Mammary epithelial cell (primary cell): ENCODE measurements at places on chromosomes 11 and 22. TPM values are rescaled to one million over a fixed set of nuclear protein-coding genes. Genes with fewer than 3 reads are reported as not detected.

DNA sequence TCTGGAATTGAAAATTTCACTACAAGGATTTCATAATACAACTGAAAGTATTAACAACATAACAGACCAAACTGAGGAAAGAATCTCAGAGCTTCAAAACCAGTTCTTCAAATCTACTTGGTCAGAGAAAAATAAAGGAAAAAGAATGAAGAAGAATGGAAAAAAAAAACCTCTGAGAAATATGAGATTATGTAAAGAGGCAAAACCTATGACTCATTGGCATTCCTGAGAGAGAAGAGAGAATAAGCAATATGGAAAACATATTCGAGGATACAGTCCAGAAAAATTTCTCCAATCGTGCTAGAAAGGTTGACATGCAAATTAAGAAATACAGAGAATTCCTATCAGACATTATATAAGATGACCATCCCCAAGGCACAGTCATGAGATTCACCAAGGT is 23.4 kb upstream of the GPR83 start:
- DNase-seq, result no peak

DNA sequence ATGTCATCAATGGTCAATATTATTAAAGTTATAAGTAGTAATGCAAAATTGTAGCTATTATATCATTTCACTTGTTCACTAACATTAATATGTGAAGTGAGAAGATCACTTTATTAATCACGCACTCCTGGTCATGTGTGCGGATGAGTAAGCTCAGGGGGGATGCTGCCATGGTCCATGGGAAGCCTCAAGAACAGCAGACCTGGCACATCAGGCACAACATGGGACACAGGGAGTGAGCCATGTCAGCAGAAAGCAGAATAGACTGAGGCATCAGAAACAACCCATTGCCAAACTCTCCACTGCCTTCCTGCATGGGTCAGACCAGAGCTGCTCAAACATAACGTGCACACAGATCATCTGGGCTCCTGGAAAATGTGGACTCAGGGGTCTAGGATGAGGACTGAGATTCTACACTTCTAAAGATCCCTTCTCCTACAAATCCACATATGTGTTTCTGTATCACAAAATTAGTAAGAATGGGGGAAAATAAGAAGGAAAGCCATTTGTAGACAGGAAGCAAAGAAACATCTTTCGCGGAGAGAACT is 63.8 kb upstream of the VPREB1 start:
- DNase-seq, result no peak

DNA sequence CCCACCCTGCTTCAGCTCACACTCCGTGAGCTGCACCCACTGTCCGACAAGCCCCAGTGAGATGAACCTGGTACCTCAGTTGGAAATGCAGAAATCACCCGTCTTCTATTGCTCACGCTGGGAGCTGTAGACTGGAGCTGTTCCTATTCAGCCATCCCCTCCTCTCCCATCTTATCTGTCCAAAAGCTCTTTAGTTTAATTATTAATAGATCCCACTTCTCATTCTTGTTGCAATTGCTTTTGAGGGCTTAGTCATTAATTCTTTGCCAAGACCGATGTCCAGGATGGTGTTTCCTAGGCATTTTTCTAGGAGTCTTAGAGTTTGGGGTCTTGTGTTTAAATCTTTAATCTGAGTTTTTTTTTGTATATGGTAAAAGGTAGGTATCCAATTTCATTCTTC is 116.8 kb downstream of the TRIM44 start:
- no peak for DNase-seq

DNA sequence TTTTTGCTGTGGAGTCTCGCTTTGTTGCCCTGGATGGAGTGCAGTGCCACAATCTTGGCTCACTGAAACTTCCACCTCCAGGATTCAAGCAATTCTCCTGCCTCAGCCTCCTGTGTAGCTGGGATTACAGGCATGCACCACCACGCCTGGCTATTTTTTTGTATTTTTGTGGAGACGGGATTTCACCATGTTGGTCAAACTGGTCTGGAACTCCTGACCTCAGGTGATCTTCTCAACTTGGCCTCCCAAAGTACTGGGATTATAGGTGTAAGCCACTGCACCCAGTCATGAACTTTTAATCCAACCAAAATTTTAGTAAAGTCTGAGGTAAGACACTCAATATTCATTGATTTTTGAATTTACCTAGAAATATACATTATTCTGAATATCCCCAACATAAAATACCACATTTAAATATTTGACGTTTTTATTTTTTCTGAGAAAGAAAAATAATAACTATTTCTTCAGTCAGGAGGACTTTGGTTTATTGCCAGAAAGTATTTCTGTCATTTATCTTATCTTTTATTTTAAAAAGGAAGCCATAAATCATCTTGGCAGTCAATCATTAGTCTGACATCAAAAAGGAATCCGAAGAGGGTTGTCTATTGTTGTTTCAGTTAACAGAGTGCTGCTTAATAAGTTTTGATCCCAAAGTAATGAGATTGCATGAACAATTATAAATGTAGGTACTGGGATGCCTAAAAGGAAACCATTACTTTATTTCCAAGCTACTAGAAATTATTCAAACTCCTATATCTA is 102.2 kb upstream of the GRIA4 start:
- no peak for DNase-seq

GRCh38 chr11:96199563-96200025 is 143.4 kb downstream of the MAML2 start:
- no peak for DNase-seq

DNA sequence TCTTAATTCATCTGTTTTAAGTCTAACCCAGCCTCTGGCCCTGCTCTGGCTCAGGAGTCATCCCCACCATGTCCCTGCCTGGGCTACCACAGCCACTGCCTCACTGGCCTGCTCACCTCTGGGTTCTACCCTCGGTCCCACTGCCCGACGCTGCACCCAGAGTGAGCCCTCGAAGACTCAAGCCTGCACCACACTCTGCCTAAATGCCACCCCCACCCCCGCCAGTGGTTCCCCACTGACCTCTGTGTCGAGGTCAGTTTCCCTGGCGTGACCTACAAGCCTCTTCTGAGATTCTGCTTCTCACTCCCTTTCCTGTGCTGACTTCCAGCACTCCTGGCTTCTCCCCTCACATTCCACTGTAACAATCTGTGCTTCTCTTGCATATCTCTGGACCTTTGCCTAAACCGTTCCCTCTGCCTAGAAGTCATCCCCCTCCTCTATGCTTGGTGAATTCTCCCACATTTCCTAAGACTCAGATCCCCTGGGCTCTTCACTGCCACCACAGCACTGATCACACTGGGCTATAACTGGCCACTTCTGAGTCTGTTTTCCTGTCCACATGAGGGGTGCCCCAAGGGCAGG is 12.5 kb upstream of the PDE2A start:
- no peak for DNase-seq

Gene CNIH2
- 0.62 TPM for polyA plus RNA-seq

Gene OVOL1
- polyA plus RNA-seq, result 2.3 TPM

- DNase-seq, result peak; percentile 74
Observed at GRCh38 chr11:69101115-69101791, 52.5 kb downstream of the TPCN2 start.

Gene APOL5
- polyA plus RNA-seq, result not detected

DNA sequence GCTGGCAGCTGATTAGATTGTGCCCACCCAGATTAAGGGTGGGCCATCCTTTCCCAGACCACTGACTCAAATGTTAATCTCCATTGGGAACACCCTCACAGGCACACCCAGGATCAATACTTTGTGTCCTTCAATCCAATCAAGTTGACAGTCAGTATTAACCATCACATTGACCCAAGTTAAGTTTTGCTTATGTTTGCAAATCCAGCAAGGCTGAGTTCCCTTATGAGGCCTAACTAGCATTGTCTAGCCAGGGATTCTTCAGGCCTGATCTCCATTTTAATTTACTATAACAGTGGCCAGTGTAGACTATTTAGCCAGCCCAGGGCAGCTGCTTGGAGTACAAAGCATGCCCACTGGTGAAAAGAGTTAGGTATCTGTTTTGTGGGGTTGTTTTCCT is 2.3 kb upstream of the KCTD14 start:
- no peak for DNase-seq

- DNase-seq, result no peak
Observed at GRCh38 chr22:42217019-42217751, 53.3 kb downstream of the TCF20 start.

DNA sequence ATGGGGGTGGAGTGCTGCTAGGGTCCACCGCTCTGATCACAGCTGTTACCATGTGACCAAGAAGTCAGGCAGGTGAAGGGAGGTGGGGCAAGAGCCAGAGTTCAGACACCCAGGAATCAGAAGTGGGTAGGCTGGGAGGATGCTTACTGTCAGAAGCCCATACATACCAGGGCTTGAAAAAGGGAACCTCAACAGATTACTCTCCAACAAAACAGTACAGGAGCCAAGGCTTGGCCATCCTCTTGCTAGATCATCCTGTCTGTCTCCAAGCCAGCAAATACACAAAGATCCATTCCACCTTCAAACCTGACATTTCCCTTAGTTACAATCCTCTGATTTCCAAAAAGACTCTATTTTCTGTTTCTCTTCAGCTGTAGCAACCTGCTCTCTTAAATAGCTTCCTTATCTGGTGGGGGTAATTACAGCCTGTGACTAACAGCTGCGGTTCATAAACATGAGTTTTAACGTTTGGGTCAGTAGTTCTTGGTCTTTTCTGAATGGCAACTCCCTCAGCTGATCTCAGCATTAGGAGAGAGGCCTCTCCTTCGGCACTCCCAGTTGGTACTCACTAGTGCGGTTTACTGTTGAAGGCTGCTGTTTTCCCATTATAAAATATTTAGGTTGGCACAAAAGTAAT is 31.1 kb upstream of the WT1 start:
- DNase-seq, result peak; percentile 4

Gene VSTM5
- polyA plus RNA-seq, result 0.03 TPM

DNA sequence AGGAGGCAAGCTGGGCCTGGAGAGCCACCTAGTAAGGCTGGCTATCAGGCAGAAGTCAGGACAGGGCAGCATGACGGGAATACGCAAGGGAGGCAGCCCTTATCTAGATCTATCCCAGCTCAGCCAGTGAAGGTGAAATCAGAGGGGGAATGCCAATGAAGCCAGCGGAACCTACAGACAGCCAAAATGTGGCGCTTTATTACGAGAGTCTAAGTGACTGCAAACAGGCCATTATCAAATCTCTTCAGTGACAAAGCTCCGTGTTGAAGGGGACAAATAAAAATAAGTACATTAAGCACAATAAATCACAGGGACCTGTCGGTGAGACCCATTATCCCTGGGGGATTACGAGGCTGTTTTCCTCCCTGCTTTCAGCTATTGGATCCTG is 22.8 kb downstream of the LARGE1 start:
- no peak for DNase-seq

- DNase-seq, result no peak
Observed at GRCh38 chr11:74468936-74469335, 1.6 kb upstream of the KCNE3 start.

DNA sequence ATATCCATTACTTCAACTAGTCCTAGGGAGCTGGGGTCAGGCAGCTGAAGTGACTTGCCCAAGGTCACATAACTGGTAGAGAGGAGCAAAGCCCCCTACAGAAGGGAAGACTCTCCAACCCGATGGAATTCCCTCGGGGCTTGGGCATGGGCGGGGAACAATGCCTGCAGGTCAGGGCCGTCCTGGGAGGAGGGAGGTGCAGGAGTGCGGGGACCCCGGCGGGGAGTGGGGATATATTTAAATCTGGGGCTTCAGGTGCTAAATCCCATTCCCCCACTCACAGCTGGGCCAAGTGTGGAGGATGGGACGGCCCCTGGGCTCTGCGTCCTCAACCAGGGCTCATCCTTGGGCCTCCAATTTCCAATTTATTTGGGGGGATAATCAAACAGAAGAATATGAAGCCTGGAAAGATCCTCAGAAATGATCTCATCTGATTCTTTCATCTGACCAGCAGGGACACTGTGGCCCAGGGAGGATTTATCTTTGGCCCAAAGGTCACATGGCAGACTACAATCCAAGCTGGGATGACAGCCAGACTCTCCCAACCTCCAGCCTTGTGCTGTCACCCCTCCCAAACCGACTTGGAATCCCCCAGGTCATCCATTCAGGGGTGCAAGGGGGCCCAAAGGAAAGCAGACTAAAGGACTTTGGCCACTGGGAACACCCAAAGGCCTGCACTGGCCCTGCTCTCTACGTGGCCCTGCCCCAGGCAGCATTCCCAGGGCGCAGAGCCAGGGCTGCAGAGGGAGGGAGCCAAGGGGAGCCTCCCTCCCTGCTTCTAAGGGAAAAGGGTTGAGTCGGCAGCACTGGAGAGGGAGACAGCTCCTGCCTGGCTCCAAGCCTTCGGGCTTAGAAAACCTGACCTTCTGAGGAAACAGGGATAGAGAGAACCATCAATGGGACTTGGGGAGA is 8.7 kb upstream of the C1QTNF6 start:
- peak; percentile 76 for DNase-seq

- DNase-seq, result no peak
Observed at GRCh38 chr11:114183044-114183511, 113.1 kb upstream of the NNMT start.

GRCh38 chr22:19714312-19715187 is at the start of gene SEPTIN5:
Gene SEPTIN5, plus strand, starts transcription at chr22:19714503. Its CDS starts 86 bp downstream, at chr22:19714589.
- DNase-seq, result no peak

Gene PLAAT5
- polyA plus RNA-seq, result not detected

Gene KIAA0930
- 175 TPM for polyA plus RNA-seq

Gene TPBGL
- polyA plus RNA-seq, result 0.01 TPM

DNA sequence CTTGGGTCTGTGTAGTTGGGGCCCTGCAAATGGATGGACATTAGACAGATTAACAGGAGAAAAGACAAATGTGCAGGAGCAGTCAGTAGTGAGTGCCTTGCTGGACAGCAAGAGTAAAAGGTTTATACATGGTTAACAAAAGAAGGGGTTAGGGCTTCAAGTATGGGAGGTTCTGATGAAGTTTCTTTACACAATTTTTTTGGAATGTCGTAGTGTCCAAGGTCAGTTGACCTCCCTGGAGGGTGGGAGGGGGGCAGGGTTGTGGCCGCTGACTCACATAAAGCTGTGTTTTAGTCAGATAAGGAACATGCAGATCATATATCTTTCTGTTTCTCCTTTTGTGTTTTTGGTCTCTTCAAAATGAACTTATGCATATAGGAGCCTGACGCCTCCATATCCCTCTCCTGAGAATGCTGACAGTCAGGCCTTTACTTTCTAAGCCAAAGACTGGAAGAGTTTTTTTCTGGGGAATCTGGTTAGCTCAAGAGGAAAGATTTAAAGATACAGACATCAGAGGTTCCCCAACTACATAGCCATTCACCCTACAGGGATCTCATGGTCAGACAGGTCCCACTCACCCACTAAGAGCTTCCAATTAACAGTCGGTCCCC is 134.3 kb downstream of the NECTIN1 start:
- DNase-seq, result peak; percentile 31

GRCh38 chr22:32144496-32145274 is 14.4 kb downstream of the C22orf42 start:
- DNase-seq, result no peak

Gene ADAMTS8
- not detected for polyA plus RNA-seq
